ENCODE measurements at places on chromosomes 7 and 10. TPM values are rescaled to one million over a fixed set of nuclear protein-coding genes. Genes with fewer than 3 reads are reported as not detected.

The RBM20 gene
- under 0.01 TPM for total RNA-seq

The DENND2A gene
- total RNA-seq = 38.6 TPM

The CYP2C9 gene
- not detected for total RNA-seq

The LEP gene
- total RNA-seq = not detected

The UCMA gene
- total RNA-seq = not detected

The SEMA3A gene
- 65.8 TPM for total RNA-seq

The FAM131B gene
- total RNA-seq = 8.2 TPM

The SRRM3 gene
- total RNA-seq = 0.94 TPM

The IMMP2L gene
- 16.2 TPM for total RNA-seq

The NUDT13 gene
- 1.5 TPM for total RNA-seq

The SEMA3C gene
- 126 TPM for total RNA-seq

The KDM7A gene
- 2.0 TPM for total RNA-seq

The SLC16A12 gene
- 0.16 TPM for total RNA-seq

The SNCG gene
- 69.4 TPM for total RNA-seq

The SLC26A3 gene
- not detected for total RNA-seq

The CLCN1 gene
- total RNA-seq = not detected

The CC2D2B gene
- total RNA-seq = not detected

The PKD2L1 gene
- total RNA-seq = not detected

The GPRIN2 gene
- total RNA-seq = not detected

The FLNC gene
- 209 TPM for total RNA-seq

The TDRD1 gene
- total RNA-seq = not detected

The WIPF3 gene
- total RNA-seq = under 0.01 TPM

The DOCK4 gene
- 10.4 TPM for total RNA-seq

The ARHGEF35 gene
- total RNA-seq = 2.5 TPM

The IKZF1 gene
- total RNA-seq = 0.16 TPM

The AEBP1 gene
- total RNA-seq = 20.2 TPM

The HOXA2 gene
- total RNA-seq = 0.43 TPM

The BAMBI gene
- 0.32 TPM for total RNA-seq

The HOXA1 gene
- 0.63 TPM for total RNA-seq

The INTS1 gene
- total RNA-seq = 28.5 TPM

The SP4 gene
- 2.2 TPM for total RNA-seq

The NUTM2E gene
- total RNA-seq = not detected

The CH25H gene
- 0.26 TPM for total RNA-seq

The FOXI2 gene
- total RNA-seq = not detected

The LLCFC1 gene
- not detected for total RNA-seq

The UPK3B gene
- 0.32 TPM for total RNA-seq

The ELMO1 gene
- total RNA-seq = 0.16 TPM

The FAM170B gene
- total RNA-seq = not detected

The THSD7A gene
- total RNA-seq = 1.1 TPM
